ENCODE measurements at places on chromosomes 3 and 15. TPM values are rescaled to one million over a fixed set of nuclear protein-coding genes. Genes with fewer than 3 reads are reported as not detected.

Gene HRG
- not detected for total RNA-seq

Gene CLDN11
- total RNA-seq = 61.1 TPM

GRCh38 chr3:33111581-33111980 lies 2.2 kb upstream of the CRTAP start:
- DNase-seq = no peak

Gene PLD1
- 15.9 TPM for total RNA-seq

- DNase-seq = no peak
Observed at GRCh38 chr15:42264795-42265194, 8.2 kb upstream of the GANC start.
